ENCODE measurements at places on chromosomes 13 and 19.

DNA sequence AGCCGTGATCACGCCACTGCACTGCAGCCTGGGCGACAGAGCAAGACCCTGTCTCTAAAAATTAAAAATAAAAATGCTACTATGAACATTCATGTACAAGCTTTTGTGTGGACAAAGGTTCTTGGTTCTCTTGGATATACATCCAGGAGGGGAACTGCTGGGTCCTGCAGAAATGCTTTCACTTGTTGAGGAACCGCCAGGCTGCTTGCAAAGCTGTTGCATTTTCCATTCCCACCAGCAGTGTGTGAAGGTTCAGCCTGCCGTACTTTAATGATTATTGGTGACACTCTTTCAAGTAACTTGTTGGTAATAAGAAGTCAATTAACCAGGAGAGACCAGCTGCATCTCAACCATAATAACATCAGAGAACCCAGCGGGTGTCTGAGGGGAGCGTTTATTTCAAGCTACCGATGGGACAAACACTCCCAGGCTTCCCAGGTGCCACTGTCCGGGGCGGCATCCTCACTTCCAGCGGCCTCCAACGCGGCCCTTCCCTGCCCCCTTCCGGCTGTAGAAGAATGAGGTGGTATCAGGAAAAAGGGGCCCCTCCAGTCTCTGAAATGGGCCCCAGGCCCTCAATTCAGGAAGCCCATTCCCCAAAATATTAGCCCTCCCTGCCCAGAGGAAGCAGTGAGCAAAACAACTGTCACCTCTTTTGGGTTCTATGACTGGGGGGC lies 15.2 kb upstream of the PPP1R12C start:
- DNase-seq: peak; percentile 65

DNA sequence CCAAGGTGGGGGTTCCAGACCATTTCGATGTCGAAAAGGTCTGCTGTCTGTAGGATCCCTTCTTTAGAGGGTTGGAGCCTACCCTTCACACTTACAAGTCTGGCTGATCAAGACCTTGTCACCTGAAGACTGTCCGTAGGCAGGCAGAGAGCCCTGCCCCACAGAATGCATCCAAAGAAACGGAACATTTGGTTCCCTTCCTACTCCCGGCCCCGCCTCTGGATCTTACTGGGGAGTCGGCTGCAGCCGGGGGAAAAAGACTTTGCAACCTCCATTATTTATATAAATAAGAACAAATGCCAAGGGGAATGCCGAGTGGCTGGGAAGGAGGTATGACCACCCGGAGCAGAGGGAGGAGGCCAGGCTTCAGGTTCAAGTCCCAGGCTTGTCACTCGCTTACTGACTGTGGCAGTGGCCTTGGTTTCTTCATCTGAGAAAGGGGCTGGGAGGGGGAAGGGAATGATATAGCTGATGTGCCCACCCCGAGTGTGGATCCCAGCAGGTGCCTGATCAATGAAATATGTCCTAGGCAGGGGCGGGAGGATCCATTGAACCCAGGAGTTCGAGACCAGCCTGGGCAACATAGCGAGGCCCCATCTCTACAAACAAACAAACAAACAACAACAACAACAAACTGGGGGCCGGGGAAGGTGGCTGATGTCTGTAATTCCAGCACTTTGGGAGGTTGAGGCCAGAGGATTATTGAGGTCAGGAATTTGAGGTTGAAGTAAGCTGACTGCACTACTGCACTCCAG lies 48.7 kb downstream of the RFX2 start:
- DNase-seq: peak; percentile 26

DNA sequence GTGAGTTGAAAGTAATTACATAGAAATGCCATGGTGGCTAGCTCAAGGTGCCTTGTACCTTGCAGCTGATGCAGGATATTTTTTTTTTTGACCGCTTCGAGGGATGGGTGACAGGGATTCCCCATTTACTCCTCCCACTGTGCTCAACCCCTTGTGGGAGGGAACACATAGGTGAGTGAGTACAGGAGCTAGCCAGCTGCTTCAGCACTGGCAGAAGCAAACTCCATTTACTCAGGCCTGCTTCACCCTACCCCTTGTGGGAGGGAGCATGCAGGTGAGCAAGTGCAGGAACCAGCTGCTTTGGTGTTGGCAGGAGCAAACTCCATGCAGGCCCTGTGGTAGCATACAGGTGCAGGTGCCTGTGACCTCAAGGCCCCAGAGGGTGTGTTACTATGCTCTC lies 330.1 kb downstream of the TDRD3 start:
- DNase-seq: no peak

GRCh38 chr19:52307275-52307674 lies 10.3 kb downstream of the ZNF480 start:
- no peak for DNase-seq

GRCh38 chr13:33089311-33089710 lies 73.1 kb downstream of the KL start:
- no peak for DNase-seq

GRCh38 chr13:92126399-92126798 lies 728.0 kb downstream of the GPC5 start:
- DNase-seq: no peak

- no peak for DNase-seq
Observed at GRCh38 chr19:51319649-51320279, 8.3 kb downstream of the IGLON5 start.

- DNase-seq: no peak
Observed at GRCh38 chr13:102536196-102536595, 60.6 kb upstream of the TPP2 start.

GRCh38 chr19:5907241-5907640 lies 2.6 kb downstream of the VMAC start:
- DNase-seq: no peak

DNA sequence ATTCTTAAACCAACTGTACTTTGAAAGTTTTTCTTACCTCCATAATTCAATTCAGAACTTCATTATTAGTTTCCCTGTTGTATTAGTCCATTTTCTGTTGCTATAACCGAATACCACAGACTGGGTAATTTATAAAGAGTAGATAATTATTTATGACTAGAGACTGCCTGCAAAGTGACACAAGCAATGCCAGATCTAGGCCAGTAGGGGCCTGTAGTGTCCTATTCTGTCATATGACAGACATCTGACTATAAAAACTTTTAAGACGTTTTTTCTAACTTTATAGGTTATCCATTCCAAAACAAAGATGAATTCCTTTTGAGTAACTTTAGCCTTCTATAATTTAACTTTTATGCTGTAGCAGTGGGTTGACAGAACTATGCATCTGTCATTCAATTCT lies 2783.8 kb downstream of the PCDH9 start:
- peak; percentile 13 for DNase-seq

- DNase-seq: peak; percentile 96
Observed at GRCh38 chr19:46860846-46861690, at the start of gene ARHGAP35. Gene ARHGAP35 (plus strand): TSS chr19:46860997. CDS start chr19:46918676, 57,679 bp downstream.

DNA sequence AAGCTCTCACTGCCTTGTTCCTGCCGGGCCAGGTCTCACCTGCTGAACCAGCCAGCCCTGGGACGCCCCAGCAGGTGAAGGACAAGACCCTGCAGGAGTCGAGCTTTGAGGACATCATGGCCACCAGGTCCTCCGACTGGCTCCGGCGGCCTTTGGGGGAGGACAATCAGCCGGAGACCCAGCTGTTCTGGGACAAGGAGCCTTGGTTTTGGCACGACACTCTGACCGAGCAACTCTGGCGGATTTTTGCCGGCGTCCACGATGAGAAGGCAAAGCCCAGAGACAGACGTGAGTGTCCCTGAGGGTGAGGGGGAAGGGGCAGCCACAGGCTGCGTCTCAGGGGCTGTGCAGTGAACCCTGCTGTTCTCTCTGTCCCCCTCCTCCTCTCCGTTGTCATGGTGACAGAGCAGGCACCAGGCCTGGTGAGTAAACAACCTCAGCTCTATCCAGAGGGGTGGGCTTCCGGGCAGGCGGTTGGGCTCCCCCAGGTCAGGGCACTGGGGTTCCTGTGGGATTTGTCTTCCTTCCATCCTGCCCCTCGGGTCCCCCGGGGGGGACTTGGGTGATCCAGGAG lies 9.7 kb downstream of the TLE6 start:
- DNase-seq: peak; percentile 93

- DNase-seq: no peak
Observed at GRCh38 chr13:31056644-31057271, 104.9 kb downstream of the HSPH1 start.

DNA sequence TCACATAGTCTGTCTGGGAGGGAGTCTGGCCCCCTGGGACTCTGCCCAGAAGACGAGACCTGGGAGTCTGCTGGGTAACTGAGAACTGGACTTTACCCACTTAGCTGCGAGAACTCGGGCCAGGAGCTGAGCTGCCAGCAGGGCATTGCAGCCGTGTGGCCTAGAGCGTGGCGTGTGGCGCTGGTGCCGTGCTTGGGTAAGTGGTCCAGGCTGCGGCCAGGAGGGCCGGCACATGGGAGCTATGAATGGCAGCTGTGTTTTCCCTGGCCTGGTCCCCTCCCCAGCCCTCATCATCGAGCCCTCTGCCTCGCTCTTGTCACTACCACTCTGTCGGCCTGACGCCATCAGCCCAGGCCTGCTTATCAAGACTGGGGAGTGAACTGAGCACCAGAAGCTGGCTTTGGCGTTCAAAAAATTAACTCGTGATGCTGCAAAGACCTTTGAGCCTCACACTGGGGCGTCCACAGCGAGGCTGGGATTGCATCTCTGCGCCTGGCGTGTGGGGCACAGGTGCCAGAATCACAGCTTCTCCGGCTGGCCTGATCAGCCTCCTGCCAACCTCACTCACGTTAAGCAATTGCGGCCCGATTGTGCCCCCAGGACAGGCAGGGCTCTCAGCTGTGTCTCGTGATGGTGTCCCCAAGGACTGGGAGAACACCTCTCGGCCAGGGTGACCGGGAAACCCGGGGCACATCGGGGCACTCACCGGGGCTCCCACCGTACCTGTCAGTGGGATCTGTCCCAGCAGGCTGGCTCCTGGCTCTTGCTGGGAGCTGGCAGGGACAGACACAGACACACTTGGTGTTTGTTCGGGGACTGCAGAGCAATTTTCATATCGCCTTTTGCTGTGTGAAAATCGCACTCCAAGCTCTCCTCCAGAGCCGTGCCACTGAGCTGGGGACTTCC lies 85.9 kb downstream of the KDM4B start:
- DNase-seq: no peak

DNA sequence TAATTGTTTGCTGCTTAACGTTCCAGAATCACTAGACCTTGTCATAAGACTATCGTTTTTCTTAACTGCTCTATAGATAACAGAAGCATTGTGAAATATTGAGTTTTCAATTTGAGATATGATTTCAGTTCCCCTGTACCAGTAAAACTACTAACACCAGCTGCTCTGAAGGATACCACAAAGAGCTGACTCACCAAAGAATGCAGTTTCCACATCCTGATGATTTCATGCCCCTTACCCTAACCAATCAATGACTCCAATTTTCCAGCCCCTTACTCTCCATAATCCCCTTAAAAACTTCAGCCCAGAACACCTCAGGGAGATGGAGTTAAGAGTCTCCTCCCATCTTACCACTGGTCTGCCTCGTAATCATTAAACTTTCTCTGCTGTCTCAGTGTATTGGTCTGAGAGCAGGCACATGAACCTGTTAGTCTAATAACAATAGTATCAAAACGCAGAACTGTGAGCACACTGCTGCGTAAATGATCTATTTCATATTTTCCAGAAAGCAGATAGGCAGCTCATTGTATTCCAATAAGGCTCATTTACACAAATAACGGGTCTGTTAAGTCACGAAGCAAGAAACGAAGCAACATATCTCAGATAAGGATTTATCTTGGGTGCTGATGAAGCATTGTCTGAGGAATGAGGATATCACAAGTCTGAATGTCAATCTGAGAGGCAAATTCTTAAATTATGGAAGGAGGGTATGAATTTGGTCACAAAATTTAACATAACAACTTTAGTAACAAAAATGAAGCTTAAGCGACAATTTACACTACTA lies 14.1 kb upstream of the CCNA1 start:
- DNase-seq: no peak

GRCh38 chr19:49938662-49939061 lies 9.4 kb upstream of the NUP62 start:
- no peak for DNase-seq

- DNase-seq: peak; percentile 42
Observed at GRCh38 chr19:14542711-14543328, 13.4 kb downstream of the TECR start.

GRCh38 chr13:28532388-28533124 lies 37.6 kb upstream of the FLT1 start:
- DNase-seq: peak; percentile 81

DNA sequence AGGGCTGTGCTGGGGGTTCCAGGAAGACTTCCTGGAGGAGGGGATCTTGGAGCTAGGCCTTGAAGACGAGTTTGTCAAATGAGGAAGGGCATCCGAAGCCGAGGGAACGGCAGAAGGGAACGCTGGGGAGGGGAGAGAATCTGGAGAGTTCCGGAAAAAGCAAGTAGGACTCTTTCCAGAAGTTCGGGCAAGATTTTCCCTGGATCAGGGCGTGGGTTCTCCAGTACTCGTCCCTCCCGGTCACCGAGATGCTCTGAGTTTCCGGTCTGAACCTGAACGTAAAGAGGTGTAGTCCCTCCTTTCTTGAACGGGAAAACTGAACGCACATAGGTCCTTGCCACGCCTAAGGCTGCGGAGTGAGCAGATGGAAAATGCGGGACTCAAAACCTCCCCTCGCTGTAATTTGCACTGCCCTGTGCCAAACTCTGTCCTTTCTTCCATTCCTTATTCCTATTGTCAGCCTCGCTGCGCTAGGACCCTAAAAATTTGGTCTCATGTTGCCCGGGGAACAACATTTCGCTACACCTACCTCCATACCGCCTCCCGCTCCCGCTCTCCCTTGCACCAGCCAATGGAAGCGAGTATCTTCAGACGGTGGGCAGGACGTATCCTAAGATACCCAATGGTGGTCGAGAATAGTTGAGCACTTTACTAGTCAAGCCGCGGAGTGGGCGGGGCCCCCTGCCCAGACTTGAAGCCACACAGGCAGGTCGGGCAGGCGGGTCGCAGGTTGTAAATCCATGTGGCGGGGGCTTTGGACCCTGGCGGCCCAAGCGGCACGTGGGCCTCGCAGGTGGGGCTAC lies at the start of gene GTPBP3:
Gene GTPBP3, plus strand, starts transcription at position 682 of the 803 bp plus-strand sequence. Its CDS starts 59 bp downstream, at position 741.
- DNase-seq: peak; percentile 96

DNA sequence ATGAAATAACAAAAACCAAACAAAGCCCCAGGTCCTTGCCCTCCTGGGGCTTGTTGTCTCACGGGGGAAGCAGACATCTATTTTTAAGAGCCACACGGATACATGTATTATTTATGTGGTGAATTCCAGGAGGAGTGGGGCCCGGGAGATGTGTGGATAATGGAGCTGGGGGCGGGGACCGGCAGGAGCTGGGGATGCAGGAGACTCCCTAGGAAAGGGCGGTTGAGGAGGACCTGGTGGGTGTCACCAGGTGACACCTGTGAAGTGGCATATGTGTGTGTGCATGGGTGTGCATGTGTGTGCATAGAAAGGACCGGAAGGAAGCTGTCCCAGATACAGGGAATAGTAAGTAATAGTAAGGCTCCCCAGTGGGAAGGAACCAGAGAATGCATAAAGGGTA lies 148.9 kb downstream of the URI1 start:
- no peak for DNase-seq

All from H7 (cell line).